ENCODE measurements at places on chromosomes 7 and 10.

GRCh38 chr7:24980534-24981170 lies 674 bp upstream of the OSBPL3 start:
- DNase-seq: peak; percentile 50

GRCh38 chr10:47410862-47411261 lies 26.8 kb upstream of the ZNF488 start:
- no peak for DNase-seq

GRCh38 chr10:30825495-30825894 lies 195.9 kb upstream of the LYZL2 start:
- no peak for DNase-seq

DNA sequence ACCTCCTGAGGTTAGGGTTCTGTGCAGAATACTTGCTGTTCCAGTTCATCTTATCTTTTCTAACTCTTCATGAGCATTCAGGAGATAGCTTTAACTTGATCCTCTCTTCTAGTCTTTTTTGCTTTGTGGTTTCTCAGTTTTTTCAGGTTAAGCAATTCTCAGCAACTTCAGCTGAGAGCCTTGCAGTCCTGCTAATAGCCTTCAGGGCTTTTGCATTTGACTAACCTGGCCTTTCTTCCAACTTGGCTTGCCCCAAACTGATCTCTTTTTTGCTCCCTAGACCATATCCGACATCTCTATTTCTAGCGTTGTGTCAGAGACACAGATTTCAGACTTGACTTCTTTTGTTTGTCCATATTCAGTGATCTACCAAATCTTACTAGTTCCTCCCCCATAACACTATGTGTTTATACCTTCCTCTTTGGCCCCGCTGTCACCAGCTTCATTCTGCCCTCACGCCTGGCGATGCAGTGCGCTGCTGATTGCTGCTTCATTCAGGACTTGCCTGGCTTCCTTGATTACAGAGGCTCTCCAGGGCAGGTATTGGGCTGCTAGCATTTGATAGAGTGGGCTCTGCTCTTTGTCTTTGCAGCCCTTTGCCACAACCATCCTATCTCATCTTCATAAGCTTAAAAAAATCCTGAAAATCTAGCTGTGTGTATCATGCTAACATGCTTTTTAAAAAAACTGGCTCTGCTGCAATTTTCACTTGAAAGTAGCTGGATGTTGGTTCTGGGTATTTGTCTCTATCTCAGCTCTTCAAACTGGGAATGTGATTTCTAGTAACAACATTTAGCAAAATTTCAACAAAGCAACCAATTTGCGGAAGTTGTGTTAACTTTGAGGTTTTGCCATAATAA lies 9.6 kb downstream of the CUL1 start:
- no peak for DNase-seq

DNA sequence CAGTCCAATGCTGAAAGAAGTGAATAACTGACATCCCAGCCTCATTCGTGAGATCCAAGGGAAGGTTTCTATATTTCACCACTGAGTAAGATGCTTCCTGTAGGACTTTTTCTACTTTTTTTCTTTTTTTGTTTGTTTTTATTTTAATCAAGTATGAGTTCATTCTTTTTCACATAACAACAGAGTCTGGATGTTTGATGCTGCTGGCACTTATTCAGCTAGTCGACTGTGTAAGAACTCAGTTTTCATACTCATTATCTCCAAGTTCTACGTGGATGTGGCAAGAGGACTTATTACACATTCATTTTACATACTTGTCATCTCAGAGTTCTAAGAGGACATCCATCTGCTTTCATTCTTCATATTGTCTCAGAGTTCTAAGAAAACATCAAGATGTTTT lies 86.9 kb downstream of the CPXM2 start:
- DNase-seq: no peak

- DNase-seq: no peak
These were observed 97.6 kb downstream of the AASS start for GRCh38 chr7:122046402-122046801.

- DNase-seq: no peak
These were observed 99.8 kb upstream of the MACROH2A2 start for GRCh38 chr10:69952821-69953221.

DNA sequence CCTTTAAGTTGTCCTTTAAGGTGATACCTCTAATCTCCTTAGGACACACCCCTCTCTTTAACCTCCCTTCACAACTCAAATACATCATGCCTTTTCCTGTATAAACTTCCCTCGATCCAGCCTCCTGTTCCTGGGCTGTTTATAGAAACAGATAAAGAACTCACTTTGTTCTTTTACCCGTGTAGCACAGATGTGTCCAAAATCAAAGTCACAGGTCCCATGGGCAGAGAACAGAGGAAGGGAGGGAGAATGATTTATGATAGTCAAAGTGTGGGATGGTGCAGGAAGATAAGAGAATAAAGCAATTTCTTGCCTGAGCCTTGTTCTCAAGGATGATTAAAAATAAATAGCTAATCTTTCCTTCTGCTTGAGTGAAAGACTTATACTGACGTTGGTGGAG lies 50.3 kb upstream of the CABCOCO1 start:
- no peak for DNase-seq

DNA sequence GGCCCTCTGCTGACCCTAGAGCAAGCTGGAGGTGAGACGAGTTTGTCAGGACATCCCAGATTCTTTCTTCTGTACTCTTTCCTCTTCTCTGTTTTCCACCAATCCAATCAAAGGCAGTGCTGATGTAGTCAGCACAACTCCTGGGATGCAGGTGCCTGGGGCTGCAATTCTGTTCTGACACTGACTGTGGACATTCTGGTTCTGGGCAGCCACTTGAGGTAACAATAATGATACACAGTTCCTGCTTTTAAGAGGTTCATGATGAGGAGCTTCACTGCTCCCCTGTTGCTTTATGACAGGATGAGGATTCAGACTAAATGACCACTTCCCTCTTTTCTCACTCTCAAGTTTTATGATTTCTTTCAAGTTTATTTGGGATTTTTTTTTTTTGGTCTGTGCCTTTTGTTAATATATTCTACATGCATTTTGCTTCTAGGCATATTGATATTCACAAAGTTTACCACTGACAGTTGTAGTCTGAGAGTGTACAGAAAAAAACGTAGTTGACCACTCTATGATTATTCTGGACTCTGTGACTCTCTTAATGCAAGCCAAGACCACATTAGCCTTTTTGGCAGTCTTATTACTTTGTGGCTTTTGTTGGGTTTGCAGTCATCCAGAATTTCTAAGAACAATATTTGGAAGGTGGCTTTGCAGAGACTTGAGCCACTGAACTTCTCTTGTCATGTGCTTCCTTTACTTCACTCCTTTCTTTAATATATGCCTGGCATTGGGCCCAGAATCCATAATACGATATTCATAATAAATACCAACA lies 247.6 kb downstream of the AUTS2 start:
- no peak for DNase-seq

DNA sequence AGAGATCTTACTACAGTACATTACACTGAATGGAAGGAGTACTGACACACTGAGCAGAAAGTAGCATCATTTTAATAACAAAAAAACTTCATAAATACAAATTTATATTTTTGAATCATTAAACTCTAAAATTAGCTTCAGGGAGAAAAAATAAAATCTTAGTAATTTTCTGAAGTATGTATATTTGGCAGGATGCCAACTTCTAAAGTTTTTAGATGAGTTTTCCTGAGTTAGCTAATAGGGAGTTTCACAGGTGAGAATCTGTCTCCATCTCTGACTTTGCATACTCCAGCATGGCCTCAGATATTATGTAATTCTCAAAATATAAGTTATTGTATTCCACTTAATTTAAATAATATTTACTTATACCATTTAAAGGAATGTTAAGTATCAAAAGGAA lies 673.2 kb upstream of the PCDH15 start:
- DNase-seq: no peak

- DNase-seq: no peak
These were observed 5.2 kb upstream of the COL26A1 start for GRCh38 chr7:101357433-101357832.

DNA sequence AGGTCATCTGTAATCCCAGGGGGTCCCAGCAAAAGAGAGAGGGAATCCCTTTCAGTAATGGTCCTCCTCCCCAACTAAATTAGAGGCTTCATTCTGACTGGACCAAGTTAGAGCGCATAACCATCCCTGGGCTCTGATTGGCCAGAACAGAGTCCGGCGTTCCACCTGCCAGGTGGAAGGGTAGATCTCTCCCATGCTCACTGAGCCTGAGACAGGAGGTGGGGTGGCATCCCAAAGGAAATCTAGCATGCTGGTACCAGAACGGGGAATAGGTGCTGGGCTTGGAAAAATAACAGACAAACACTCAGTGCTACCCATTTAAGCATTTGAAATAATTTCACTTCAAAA lies 21.0 kb upstream of the TSPAN33 start:
- DNase-seq: no peak

GRCh38 chr7:50304129-50304910 lies at the start of gene IKZF1:
Gene IKZF1 (plus strand): TSS chr7:50304716. CDS start chr7:50319062, 14,346 bp downstream.
- DNase-seq: peak; percentile 66

DNA sequence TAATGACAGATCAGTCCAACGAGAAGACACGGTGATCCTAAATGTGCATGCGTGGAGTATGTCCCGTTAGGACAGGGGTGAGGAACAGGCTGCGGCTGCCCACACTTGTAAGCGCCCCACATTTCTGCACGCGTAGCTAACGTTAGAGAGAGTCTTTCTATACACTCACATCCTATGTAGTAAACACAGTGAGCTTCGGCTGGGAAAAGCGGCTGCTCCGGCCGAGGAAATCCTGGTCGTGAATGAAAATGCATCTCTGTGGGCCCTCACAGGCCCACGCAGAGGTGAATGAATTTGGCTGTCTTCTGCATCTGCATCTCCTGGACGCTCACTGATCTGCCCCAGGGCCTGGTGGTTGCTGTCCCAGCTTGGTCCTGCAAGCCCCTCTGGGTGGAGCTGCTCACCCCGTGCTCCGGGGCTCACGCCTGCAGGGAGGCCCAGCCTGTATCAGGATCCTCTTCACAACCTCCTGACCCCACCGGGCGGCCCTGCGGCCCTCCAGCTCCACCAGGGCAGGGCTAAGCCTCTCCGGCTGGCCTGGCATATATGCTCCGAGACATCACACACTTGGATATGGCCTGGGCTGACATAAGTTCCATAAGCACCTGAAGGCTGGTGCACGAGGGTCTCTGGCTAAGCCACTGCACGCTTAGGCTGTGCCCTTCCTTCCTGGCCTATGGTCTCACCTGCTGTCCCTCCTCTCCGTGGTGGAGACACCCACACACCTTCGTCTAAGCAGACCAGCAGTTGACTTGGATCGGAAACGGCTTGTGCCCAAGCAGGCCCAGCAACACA lies 117.9 kb upstream of the DIP2C start:
- DNase-seq: no peak

DNA sequence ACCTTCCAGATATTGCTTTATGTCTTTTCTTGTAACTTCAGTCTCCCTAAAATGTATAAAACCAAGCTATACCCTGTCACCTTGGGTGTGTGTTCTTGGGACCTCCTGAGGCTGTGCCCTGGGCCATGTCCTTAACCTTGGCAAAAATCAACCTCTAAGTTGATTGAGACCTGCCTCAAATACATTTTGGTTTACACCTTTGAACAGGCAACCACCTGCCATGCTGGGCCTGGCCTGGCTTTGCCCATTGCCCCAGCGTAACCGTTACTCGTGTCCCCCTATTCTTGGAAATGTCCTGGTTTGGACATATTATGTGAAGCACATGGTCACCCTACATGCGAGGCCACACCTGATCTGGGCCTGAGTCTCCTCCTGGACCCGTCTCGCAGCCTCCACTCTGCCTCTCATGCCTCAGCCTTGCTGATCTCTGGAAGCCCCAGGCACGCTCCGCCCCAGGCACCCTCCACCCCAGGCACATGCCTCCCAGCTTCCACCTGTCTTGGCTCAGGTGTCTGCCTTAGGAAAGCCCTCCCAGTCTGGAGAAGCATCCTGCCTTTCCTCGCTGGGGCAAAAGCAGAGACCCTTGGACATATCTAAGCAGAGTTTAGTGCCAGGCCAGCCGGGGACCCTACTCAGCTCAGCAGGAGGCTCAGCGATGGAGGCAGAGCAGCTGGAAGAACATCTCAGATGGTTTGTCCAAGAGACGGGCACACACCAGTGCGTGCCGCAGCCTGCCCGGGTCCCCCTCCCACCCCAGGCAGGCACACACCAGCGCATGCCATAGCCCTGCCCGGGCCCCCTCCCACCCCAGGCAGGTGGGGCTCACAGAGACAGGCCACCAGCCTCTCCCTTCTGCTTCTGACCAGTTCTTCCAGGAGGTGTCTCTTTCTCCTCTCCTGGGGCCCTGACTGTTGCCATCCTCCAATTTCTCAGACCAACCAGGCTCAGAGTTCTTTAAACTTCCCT lies 4.0 kb upstream of the VIPR2 start:
- no peak for DNase-seq

DNA sequence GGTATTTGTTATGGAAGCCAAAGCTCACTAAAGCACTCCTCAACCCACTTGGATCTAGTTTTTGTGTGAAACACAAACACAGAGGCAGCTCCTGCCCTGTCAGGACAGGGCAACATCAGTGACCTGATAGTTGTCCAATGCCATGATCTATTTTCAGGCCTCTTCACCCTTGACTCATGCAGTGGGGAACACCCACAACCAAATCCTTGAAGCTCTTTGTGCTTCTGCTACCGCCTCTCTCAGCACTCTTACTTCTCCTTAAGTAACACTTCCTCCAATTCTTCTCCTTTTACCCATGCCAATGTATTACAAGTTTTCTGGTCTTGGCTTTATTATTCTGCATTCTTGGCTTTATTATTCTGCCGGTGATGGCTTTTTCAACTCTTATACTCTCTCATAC lies 425.3 kb downstream of the INHBA start:
- no peak for DNase-seq

- no peak for DNase-seq
These were observed 29.2 kb downstream of the STK17A start for GRCh38 chr7:43612128-43612527.

DNA sequence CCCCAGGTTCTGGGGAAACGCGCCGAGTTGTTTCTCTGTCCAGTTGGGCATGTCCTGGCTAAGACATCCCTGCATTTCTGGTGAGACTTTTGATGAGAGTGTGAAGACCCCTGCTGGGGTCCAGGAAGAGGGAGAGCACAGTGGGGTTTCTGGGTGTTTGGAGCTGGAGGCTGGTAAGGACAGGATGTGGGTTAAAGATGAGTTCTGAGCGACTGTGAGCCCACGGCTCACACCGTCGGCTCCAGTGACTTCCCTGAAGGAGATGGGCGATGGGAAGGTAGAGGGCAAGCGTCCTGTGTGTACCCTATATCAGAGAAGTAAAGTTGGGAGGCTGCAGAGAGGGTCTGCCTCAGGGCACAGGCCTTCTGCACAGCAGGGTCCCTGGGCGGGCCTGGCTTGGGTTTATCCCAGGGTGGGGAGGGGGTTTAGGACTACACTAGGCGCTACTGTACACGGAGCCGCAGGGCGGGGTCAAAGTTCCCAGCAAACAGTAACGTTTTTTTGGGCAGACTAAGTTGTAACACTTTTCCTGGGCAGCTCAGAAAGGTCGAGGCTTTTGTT lies 3.6 kb downstream of the EMX2 start:
- DNase-seq: no peak

GRCh38 chr7:45220846-45221618 lies 63.4 kb downstream of the RAMP3 start:
- DNase-seq: no peak

GRCh38 chr7:126533715-126534114 lies 719.0 kb downstream of the GRM8 start:
- no peak for DNase-seq

All from stimulated activated naive CD8-positive, alpha-beta T cell treated with anti-CD3 and anti-CD28 coated beads, Interleukin-15, amount 100 ng/mL, for 72 hours (primary cell).